ENCODE measurements at places on chromosomes 4 and X.

- DNase-seq: no peak
Observed at GRCh38 chr4:185559915-185560281, 24.6 kb upstream of the PDLIM3 start.

- no peak for DNase-seq
Observed at GRCh38 chr4:128663325-128663724, 146.2 kb upstream of the JADE1 start.

- DNase-seq: no peak
Observed at GRCh38 chr4:153616006-153616555, 68.0 kb upstream of the TLR2 start.

GRCh38 chrX:151675121-151675746 lies 20.0 kb upstream of the PRRG3 start:
- no peak for DNase-seq

DNA sequence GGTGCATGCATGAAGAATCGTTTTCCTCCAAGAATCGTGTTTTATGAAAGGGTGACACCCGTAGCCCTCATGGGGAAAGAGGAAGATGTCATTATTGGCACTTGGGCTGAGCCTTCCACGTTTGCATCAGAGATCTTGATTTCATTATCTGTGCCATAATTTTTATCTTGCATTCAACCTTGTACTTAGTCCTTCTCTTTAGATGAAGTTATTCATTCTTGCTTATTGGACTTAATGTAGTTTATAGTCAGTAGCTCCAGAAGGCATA lies 66.8 kb downstream of the GAB1 start:
- DNase-seq: no peak

DNA sequence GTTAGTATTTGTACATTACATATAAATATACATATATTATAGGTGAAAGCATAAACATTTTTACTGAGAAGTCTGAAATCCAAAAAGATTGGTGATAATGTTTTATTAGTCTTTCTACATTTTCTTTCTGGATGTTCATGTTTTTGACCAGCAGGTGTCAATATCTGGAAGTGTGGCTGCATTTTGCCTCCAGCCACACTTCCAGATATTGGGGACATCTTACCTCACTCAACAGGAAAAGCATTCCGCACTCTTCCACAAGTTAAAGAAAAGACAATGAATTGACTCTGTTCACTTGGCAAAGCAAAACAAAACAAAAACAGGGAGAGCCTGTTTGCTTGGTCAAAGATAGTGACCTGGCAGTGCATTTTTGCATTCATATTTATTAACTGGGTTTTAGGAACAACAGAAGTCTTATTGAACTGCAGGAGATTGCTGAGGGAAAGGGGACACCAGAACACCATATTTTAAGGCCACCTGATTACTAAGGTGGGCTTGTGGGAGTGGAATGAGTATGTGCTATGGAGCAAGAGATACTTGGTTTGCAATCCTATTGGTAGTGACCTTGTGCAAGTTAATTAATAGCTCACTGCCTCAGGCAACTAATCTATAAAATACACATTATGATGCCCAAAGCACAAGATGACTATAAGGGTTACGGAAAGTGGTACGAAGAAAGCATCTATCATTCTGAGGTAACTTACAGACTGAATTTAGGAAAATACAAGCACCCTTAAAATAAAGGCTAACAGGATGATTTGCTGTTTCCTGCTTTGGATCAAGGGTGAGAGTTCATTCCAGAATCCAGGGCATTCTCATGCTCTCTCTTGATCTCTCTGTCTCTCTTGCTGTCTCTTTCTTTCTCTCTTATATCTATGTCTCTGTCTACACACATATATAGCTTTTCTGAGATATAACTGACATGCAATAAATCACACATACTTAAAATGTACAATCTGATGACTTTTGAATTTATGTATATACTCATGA lies 389.9 kb upstream of the EMCN start:
- no peak for DNase-seq

DNA sequence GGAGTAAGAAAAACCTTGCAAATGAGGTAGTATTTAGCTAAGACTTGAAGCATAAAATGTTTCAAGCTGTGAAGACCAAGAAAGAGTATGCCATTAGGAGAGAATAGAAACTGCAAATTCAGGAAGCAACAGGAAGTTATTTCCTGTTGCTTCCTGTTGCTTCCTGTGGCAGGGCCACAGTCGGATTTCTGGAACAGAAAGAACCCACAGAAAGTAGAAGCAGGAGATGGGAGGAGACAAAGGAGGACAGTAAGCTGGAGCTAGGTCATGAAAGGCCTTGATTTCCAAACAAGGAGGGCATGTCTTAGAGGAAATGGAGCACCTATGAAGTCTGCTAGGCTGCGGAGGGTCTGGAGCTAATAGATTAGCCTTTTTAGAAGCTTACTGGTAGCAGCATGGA lies 17.2 kb downstream of the ASB11 start:
- no peak for DNase-seq

DNA sequence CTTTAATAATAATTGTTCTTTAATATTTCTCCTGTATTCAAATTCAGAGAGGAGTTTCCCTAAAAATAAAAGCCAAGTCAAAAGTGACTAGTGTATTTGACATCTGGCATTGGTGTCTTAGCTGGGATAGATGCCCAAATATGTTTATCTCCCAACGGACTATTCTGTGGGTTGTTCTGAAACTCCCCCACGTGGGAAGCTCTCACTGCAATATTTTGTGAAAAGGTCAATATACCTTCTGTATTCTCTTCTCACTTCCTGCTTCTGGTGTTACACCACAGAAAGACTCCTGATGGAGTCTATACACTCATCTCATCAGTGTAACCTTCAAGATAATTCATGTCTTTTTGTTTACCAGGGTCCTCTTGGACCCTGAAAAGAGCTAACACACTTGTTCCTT lies 2052.8 kb upstream of the TENM3 start:
- DNase-seq: no peak

GRCh38 chrX:141989815-141990214 lies 86.1 kb downstream of the MAGEC1 start:
- DNase-seq: no peak

DNA sequence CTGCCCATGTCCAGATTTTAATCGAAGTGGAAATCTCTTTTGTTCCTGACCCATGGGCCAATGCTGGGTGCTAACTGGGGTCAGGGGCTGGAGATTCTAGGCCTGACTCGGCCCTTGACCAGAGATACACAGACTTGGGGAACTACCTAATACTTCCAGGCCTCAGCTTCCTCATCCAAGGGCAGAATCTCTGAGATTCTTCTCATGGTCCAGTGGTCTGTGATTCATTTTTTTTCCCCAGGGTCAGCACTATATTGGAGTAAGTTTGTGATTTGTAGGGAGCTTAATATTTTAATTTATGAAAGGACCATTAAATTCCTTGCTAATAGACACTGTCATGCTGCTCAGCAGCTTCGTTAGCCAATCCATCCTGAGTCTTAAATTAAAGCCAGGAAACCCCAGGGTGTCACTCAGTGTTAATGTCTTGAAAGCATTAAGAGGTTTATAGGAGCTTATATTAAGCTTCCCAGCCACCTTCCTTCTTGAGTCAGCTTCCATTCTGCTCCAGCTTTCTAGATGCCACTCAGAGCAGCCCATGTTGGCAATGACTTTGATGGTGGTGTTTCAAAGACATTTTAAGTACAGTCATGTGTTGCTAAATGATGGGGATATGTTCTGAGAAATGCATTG lies 27.0 kb upstream of the PROM1 start:
- no peak for DNase-seq

GRCh38 chrX:65874765-65875164 lies 165.1 kb downstream of the VSIG4 start:
- no peak for DNase-seq

DNA sequence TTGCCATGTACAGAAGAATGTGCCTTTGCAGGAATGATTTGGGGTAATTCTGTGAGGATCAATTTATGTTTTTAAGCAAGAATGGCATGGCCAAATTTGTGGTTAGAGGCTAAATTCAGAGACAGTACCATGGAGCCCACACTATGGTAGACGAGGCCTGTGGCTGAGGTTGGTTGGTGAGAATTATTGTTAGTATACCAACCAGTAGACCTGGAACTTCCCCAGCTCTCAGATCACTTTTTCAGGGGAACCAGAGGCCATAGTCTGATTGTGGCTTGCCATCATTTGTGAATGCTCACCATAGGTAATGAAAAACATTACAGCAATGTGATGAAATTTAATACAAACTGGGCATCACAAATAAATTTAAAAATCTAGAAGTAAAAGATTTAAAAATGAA lies 56.3 kb downstream of the SHISA3 start:
- DNase-seq: no peak

- no peak for DNase-seq
Observed at GRCh38 chrX:134760650-134761049, 102.4 kb upstream of the PLAC1 start.

DNA sequence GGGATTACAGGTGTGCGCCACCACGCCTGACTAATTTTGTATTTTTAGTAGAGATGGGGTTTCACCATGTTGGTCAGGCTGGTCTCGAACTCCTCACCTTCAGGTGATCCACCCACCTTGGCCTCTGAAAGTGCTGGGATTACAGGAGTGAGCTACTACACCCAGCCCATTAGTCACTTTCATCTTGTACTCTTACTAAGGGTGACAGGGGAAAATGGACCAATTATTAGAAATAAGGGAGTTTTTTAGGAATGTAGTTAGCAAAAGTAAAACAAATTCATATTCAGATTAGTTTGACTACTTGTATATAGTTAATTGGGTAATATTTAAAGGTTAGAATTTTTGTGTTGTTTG lies 26.1 kb downstream of the SMARCA5 start:
- DNase-seq: no peak

GRCh38 chrX:46184749-46185148 lies 360.5 kb downstream of the ZNF674 start:
- DNase-seq: no peak

DNA sequence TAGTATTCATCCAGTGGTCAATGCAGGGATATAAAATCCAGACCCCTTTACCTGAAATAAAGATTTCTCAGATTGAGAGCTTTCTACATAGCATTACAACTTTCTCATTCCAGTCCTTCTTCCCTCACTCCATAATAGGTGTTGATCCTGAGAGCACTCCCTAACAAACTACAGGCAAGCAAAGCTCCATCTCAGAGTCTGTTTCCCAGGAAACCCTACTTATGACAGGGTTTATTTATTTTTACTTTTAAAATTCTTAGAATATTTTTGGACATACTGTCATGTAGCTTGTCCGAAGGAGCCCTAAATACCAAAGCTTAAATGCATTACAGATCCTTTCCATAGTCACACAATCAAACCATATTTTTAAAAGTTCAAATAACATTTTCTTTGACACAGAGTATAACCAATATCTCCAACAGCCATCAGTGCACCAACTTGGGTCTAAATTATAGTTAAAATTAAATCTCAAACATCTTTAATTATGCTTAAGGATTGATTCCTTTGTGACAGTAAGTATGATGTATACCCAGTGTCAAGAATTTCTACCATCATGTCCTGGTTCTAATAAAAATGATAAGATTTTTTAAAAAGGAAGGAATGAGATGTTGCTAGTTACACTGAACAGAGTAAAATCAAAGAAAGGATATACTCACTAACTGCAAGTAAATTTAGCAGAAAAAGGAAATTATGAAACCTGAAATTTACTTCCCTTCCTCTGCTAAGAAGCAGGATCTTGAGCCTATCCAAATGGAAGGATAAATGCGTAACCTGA lies 580.4 kb upstream of the ADGRL3 start:
- DNase-seq: no peak

DNA sequence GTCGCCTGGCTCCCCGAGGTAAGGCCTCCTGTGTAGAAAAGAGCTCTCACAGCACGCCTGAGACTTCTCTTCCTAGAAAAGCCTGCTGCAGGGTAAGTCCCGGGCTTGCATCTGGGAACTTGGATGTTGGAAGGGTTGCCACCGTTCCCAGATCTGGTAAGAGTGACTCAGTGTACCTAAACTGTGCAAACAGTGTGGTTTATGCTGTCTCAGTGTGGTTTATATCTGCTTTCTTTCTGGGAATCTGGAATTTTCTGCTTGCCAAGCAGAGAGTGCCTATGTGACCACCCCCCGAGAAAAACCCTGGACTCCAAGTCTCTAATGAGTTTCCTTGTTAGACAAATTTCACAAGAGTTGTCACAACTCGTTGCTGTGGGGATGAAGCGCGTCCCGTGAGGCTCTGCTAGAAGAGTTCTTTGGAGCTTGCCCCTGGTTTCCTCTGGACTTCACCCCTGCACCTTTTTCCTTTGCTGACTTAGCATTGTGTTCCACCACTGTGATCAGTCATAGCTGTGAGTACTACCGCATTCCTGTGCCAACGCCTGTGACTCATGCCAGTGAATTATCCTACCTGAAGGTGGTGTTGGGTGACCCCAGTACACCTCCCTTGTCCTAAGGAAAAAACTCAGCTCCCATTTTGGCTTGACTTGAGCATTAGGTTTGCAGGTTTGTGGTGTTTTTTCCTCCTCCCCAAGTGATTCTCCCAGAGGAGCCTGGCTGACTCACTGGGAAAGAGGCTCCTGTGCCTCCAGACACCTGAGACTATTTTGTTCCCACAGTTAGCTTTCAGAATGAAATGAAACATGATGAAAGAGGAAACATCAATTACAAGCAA lies 14.5 kb downstream of the SLC2A9 start:
- no peak for DNase-seq

DNA sequence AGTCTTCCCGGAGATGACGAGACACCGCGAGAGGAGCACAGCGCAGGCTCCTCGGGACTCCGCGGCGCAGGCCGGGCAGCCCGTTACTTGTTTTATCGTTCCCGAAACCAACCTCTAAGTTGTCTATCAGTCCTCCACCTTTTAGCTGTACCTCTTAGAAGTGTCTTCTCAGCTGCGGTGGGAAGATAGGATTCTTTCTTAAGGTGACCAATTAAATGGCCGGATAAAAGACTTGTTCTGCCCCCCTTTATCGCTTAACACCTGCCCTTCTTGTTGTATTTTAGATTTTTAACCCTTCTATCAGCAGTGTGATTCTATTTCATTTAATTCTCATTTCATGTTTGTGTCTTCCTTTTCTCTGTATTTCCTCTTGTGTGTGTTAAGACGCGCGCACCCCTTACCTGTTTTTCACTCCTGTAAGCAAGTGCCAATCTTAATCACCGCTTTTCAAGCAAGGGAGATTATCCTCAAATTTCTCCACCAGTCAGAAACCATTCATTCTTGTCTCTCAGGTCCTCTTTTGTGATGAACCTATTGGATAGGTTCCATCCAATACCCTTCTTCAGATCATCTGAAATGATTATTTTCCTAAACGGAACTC lies at the start of gene SLC9B2:
SLC9B2 (minus strand) TSS at position 15 of the 601 bp plus-strand sequence. CDS start 9,211 bp downstream, outside the sequence.
- DNase-seq: no peak

DNA sequence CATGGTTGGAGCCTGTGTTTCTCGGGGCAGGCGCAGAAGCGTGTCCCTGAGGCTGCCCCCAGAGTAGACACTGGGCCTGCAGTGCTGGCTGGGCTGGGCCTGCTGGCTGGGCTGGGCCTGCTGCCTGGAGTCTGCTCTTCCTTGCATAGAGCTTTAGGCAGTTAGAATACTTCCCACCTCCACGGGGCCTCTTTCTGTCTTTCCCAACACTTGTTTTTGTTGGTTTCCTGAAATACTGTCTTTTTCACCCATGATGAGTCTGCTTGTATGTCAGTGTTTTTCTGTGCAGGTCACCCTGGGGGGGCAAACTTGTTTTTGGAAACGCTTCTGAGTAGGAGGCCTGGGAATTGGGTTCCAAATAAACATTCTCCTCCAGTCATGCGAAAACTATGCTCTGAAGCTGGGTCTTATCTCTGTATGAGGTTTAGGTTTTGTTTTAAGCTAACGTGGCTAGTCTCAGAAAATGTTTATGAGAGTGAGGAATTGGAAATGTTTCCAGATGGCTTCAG lies 32.2 kb downstream of the TRMT44 start:
- DNase-seq: peak; percentile 99

All from BJ (cell line).